Endothelial cell of umbilical vein (primary cell): ENCODE measurements at places on chromosomes 6 and 20. TPM values are rescaled to one million over a fixed set of nuclear protein-coding genes. Genes with fewer than 3 reads are reported as not detected.

Gene UTRN
- 29.4 and 37.4 TPM in 2 replicates for polyA plus RNA-seq

- peak; percentile 42 for DNase-seq
Measured at GRCh38 chr6:142857796-142858555, 87.0 kb downstream of the HIVEP2 start.

DNA sequence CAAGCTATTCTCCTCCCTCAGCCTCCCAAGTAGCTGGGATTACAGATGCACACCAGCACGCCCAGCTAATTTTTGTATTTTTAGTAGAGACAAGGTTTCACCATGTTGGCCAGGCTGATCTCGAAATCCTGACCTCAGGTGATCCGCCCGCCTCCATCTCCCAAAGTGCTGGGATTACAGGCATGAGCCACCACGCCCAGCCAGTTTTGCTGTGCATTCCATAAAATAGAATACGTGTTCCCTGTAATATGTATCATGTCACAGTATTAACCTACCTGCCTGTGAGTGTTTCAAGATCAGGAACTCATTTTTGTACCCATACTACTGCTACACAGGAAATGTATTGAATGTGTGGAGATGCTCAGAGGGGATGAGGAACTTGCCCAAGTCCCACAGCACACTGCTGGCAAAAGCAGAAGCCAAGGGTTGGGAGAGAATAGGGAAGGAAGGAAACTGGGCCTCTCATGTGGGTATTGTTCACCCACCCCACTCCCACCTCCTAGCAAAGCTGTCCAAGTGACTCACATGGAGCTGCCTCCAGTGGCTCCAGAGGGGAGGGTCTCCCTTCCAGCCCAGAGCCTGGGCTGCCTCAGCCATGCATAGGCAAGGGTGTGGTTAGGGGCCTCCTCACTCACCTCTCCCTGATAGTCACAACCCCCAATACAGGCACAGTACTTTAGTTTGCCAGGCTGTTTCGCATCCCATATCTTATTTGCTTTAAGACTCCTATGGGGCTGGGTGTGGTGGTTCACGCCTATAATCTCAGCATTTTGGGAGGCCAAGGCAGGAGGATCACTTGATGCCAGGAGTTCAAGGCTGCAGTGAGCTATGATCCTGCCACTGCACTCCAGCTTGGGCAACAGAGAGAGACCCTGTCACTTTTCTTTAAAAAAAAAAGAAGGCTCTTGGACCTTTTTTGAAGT is 9.4 kb downstream of the HM13 start:
- DNase-seq = peak; percentile 83

GRCh38 chr20:58213121-58213520 is 15.3 kb downstream of the ANKRD60 start:
- no peak for DNase-seq

Gene SMAP1
- 13.7 and 14.6 TPM in 2 replicates for polyA plus RNA-seq

- DNase-seq = peak; percentile 41
Measured at GRCh38 chr6:88492824-88493223, 326.7 kb upstream of the CNR1 start.

DNA sequence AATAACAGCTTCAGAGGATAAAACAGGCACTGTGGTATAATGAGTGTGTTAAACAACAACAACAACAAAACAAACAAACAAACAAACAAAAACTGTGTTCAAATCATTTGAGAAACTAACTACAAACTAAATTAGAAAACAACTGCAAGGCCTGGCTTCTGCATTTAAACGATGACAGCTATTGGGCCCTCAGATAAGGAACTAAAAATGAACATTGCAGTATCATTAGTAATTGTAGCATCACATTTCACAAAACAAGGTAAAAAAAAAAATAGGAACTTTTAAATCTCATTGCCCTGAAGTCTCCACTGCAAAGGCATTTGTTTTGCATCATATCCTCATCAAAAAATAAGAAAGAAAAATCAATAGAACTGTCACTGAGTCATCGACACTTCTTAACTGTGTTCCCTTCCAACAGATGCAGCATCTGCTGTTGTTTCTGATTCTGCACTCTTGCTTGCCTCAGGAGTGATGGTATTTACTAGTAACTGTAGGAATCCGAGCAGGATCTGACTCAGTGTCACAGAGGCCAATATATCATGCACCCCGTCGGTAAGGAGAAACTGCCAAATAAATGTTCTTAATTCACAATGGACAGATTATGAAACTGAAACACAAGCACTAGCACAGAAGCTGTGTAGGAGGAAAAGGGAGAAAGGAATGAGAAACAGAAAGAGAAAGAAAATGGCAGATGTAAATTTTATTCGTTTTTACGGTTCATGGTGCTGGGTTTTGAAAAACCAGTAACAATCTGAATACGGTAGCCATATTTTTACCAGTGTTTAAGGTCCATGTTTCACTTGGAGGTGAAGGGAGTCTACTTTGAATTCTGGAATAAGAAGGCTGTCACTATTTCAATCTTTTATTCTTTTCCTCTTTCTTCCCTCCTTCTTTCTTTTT is 365.7 kb upstream of the EPHA7 start:
- DNase-seq = peak; percentile 49

GRCh38 chr6:136410201-136411024 is 120.8 kb upstream of the BCLAF1 start:
- DNase-seq = no peak

GRCh38 chr6:166872531-166873009 is 83.8 kb downstream of the RNASET2 start:
- no peak for DNase-seq

DNA sequence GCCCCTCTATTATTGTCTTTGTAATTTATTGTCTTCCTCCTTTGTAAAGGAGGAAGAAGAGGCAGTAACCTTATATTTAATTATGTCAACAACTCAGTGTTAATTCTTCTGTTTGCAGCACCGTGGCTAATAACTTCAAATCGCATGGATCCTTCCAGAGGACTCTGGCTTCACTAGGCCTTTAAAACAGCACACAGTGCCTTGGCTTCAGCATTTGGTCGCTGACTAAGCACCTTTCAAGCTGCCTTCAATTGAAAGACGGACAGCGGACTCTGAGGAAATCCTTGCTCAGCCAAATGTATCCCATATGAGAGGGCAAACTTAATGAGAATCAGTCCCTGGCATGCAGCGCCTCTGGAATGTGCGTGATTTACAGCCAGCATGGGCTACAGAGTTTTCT is 64.2 kb downstream of the SGK1 start:
- DNase-seq = no peak
